ENCODE measurements at places on chromosomes 2 and 18. TPM values are rescaled to one million over a fixed set of nuclear protein-coding genes. Genes with fewer than 3 reads are reported as not detected.

Gene KLHL30
- 0.18 TPM for polyA plus RNA-seq

Gene CRYGD
- polyA plus RNA-seq: not detected

DNA sequence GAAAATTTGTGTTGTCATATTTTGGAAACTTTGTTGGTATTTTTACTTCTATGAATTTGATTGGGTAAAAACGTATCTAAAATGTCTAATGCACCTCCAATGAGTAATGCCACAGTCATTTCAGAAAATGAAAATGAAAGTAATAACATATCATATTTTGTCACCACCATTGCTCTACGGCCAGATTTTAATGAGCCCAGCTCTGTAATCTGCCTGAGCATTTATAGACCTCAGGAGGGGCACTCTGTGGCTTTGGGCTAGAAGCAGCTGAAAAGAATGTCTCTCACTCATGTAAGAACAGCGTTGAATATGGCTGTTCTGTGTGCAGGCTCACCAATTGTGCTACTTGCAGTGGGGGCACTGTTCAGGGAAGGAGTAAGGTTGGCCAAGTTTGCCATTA, 32.7 kb upstream of the ABCA12 start:
- DNase-seq: no peak

GRCh38 chr2:101502095-101502494, 27.2 kb upstream of the RFX8 start:
- no peak for DNase-seq

- no peak for DNase-seq
Observed at GRCh38 chr18:3952031-3952430, 502.1 kb downstream of the TGIF1 start.

Gene MC2R
- not detected for polyA plus RNA-seq

- no peak for DNase-seq
Observed at GRCh38 chr2:227320305-227321094, 4.6 kb upstream of the MFF start.

DNA sequence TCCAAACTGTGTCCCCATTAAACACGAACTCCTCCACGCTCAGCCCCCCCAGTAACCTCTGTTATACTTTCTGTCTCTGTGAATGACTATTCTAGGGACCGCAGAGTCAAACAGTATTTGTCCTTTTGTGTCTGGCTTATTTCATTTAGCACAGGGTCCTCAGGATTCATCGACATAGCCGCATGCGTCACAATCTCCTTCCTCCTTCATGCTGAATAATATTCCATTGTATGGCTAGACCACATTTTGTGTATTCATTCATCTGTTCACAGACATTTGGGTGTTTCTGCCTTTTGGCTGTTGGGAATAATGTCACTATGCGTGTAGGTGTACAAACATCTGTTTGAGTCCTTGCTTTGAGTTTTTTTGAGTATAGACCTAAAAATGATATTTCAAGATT, 80.9 kb downstream of the SH3RF3 start:
- no peak for DNase-seq

DNA sequence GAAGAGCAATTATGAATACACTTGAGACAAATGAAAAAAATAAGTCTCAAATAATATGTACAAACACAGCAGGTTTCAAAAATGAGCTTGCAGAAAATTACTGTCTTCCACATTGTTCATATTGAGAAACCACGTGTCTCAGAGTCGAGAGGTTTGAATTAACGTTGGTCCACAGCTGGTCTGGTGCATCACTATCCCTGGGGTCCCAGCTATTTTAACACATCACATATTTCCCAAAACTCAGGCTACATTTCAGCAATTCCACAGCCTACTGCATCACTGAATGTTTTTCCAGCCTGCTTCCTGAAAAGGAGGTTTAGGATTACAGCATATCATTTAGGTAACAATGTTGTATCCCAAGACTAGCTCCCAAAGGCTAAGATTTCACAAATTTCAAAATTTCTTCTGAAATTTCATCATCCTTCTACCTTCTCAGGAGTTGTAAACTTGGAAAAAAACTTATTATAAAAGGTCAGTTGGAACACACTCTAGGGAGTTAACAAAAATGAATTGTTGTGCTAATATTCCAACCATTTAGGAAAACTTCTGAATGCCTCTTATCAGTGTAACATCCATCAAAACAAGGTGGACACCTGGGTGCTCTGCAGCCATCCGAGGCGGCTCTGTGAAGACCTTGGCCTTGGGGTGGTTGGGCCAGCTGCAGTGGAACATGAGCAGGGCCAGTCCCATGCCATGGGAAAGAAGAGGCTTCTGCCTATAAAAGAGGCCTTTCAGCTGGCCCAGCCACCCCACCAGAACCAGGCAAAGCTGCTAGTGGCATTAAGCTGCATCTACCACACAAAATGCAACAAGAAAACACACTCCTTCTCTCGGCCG, 198.1 kb upstream of the RBBP8 start:
- no peak for DNase-seq

Gene LGALSL
- 86.7 TPM for polyA plus RNA-seq

Gene DPYSL5
- polyA plus RNA-seq: 0.95 TPM

DNA sequence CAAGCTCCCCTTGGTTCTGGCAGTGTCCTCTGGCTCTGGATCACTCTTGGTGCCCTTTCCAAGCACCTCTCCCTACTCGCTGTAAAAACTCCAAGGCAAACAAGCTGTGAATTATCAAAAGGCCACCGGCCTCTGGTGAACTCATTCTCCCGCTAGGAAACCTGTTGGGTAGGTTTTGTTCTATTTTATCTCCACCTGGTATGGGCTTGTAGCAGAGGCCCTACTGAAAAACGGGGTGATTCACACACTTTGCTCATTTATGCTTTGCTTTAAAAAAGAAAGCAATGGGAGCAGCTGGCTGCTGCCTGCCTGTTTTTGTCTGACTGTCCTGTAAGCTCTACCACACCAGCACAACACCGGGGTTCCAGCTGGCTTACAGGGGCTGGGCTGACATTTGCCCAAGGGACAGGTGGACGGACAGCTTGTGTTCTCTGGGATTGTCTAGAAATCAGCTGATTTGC, 56.8 kb downstream of the SH3BP4 start:
- DNase-seq: peak; percentile 49

Gene IL37
- 0.18 TPM for polyA plus RNA-seq

DNA sequence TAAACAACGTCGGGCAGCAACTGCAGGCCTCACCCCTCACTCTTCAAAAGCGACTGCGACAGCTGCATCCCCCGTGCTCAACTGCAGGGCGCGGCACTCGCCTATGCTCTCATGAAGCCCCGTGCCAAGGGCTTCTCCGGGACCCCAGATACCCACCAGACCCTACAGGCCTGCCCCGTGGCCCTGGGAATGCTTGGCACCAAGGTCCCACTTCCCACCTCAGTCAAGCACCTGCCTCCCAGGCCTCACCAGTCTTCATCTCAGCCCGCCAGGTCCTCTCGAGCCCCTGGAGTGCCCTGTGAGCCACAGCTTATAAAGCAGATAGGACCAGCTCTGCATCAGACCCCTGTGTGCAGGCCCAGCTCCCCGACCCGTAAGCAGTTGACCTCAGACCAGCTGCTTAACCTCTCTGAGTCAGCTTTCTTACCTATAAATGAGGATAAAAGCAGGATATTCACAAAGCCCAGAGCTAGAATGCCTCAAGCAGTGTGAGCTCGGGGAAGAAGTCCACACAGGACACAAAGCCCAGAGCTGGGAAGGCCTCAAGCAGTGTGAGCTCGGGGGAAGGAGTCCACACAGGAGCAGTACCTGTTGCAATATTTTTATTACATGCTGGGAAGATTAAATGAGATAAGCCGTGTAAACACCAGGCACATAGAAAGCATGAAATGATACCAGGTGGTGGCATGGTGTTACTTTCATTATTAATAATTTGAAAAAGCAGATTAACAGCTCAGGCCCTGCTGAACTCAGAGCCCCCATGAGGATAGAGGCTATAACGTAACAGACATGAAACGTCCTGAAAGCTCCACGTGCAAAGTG, 96.9 kb downstream of the HDAC4 start:
- no peak for DNase-seq

DNA sequence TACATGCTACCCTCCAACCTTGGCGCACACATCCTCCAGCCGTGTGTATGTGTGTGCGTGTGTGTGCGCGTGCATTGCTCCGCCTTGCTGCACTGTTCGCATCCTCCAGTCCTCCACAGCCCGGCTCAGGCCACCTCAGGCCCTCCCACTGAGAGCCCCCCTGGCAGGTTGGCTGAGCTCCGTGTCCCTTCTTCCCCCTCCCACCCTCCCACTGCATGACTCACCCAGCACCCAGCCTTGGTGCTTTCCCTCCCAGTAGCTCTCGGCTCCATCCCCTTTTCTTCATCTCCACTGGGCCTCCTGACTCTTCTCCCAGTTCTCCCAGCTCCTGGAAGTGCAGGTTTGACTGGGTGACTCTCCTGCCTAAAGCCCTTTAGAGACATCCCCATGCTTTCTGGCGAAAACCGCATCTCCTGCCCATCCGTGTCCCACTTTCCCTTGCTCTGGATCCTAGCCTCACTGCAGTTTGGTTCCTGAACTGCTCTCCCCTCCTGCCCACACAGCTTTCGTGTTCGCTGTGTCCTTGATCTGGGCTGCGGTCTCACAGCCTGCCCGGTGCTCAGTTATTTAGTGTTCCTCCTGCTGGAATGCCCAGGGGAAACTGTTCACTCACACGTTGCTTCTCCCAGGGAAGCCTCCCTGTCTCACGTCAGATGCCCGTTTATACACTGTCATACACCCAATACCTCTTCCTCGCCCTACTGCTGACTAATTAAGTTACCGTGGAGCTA, 4.9 kb downstream of the TMEM177 start:
- DNase-seq: no peak

Gene ACTR3
- polyA plus RNA-seq: 153 TPM

Gene ABCG8
- 0.60 TPM for polyA plus RNA-seq

DNA sequence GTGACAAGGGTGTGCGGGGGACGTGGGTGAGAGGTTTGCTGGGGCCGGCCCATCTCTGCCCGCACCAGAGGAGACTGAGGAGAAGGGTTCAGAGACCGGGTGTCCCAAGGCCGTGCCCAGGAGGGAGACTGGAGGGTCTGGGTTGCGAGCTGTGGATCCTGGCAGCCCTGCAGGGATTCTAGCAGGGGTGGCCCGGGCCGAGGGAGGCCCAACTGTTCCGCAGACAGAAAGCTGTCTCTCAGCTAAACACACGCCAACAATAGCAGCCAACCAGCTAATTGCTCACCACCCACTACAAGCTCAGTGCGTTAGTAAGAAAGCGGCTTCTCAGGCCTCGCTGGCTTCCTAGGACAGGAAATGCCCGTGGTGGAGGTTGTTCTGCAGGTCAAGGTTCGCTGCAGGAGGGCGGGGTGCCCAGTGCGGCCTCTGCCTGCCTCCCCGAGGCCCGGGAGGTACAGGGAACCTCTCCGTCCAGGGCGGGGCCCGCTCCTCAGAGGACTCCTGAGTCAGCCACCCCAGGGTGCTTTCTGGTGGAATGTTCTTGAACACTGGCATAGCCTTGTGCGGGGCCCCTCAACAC, 282.0 kb upstream of the PXDN start:
- no peak for DNase-seq

DNA sequence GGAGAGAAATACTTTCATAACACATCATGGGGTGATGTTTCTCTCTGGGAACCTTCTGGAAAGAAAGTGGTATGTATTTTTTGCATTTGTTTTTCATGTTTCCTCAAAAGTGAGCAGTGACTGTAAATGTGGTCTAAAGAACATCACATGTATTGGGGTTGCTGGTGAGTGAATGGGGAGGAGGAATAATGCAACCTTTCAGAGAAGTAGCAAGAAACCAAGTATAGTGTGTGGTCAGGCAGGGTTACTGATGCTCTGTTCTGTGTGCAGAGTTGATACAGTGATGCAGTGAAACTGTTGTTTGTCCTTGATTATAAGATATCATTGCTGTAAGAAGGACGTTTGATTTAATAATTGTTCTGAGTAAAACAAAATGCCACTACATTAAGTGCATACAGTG, 24.1 kb downstream of the ADNP2 start:
- no peak for DNase-seq

DNA sequence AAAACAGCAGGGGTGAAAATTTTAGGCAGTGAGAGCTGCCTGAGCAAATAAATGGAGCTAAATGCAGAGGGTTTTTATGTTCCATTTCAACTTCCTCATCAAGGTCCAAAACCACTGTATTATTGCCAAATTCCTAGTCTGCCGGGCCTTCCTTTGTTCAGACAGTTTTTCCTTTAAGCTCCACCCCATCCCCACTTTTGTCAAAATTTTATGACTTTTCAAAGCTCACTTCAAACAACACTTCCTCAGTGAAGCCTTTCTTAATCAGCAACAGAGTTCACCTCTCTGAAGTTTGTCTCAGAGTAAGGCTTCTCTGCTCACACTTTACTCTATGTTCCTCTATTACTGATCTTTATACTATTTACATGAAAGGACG, 81.3 kb downstream of the CERKL start:
- no peak for DNase-seq

DNA sequence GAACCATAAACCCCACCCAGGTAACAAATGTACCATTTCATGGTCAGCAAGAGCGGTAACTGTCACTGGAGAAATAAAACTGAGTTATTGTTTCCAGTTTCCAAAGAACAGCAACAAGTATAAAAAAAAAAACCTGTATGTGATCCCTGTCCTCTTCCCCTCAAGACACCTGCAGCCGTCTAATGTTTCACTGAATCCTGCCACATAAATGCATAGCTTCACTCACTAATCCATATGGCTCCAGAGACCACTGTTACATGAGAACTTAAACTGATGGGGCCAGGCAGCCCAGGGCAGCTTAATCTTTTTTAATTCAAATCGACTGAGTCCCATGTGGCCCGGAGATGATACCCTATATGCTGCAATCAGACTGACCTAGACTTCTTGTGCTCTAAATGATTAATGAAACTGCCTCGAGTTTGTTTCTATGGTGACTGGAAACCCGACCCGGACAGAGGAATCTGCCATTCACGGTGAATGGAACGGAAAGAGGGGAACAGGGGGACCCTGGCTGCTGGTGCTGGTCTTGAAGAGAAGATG, 60.9 kb upstream of the SIX2 start:
- no peak for DNase-seq

DNA sequence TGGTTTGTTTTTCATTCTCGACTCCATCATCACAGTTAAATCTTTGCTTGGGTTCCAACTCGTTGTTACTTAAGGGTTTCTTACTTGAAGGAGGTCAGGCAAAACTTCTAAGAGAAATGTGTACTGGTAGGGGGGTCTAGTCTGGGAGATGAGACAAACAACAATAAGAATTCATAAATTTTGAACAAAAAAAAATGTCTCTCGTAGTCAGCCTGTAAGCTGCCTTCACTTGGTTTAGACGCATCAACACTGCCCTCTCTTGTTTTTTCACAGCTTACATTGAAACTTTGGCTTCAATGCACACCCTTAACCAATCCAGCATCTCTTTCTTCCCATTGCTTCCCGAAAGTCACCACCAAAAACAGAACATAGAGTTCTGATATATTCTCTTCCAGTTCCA, 576.4 kb upstream of the PIK3C3 start:
- peak; percentile 60 for DNase-seq

Gene SCN1A
- 2.3 TPM for polyA plus RNA-seq

Gene MSTN
- 1.0 TPM for polyA plus RNA-seq

Gene TPRKB
- polyA plus RNA-seq: 86.0 TPM
